T-cell (primary cell): ENCODE measurements at places on chromosomes 3 and 15.
A peak's percentile ranks its signal among the peaks of the same experiment; 100 is the strongest.

DNA sequence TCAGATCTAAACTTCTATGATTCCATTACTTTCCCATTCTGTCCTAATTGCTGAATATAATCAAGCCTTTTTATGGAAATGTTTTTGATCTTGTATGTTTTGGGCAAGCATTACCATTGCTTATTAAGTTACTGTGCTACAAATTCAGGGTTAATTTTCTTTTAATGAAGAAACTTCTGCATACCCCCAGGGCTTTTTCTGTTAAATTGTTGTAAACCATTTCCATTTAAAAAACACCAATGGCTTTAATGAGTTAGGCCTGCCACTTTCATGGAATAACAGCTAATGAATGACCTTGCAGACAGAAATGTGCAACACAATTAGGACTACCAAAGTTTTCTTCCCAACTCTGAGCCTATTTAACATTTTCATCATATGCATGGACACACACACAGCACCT lies 150.0 kb downstream of the DIPK2A start:
- no peaks in the 10 kb centered on the region for H3K36me3 ChIP-seq
- H3K27ac ChIP-seq = no peak overlapping the region
- DNase-seq = no peak

GRCh38 chr3:38254872-38255271 lies 10.7 kb upstream of the SLC22A13 start:
- H3K27me3 ChIP-seq = no peaks in the 10 kb centered on the region
- no peak overlapping the region for H3K27ac ChIP-seq
- no peak overlapping the region for H3K4me3 ChIP-seq
- peaks cover 4% of the 10 kb centered on the region for H3K4me1 ChIP-seq
- H3K36me3 ChIP-seq = peaks cover 16% of the 10 kb centered on the region

GRCh38 chr3:120198305-120198878 lies 86.6 kb downstream of the GPR156 start:
- no peaks in the 10 kb centered on the region for H3K36me3 ChIP-seq
- H3K4me3 ChIP-seq = no peak overlapping the region
- H3K27me3 ChIP-seq = no peaks in the 10 kb centered on the region
- no peaks in the 10 kb centered on the region for H3K4me1 ChIP-seq
- H3K27ac ChIP-seq = no peak overlapping the region
- no peak for DNase-seq

DNA sequence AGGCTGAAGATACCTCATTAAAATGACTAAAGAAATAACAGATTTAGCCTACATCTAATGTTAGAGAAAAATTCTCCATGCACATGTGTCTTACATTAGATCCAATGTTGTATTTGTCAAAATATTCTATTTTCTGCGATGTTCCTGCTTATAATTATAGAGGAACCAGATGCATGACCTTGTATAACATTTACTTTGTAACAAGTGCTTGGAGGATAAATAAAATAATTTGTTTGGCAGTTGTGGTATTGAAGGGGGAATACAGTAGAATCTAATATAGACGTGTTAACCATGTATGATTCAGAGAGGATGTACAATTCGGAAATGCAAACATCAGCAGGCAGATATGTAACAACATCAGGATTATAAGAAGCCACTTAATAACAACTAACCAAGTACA lies 922.2 kb downstream of the TUSC7 start:
- H3K36me3 ChIP-seq = no peaks in the 10 kb centered on the region
- H3K27me3 ChIP-seq = no peaks in the 10 kb centered on the region
- DNase-seq = no peak

- H3K4me3 ChIP-seq = no peak overlapping the region
- no peak for DNase-seq
- H3K27ac ChIP-seq = no peak overlapping the region
- H3K27me3 ChIP-seq = no peaks in the 10 kb centered on the region
These were observed 110.7 kb upstream of the IL12A start for GRCh38 chr3:159877924-159878323.

GRCh38 chr15:48672206-48672605 lies 26.7 kb upstream of the FBN1 start:
- no peaks in the 10 kb centered on the region for H3K4me1 ChIP-seq
- DNase-seq = no peak
- H3K27me3 ChIP-seq = no peaks in the 10 kb centered on the region
- H3K27ac ChIP-seq = no peak overlapping the region
- no peaks in the 10 kb centered on the region for H3K36me3 ChIP-seq
- no peak overlapping the region for H3K4me3 ChIP-seq

DNA sequence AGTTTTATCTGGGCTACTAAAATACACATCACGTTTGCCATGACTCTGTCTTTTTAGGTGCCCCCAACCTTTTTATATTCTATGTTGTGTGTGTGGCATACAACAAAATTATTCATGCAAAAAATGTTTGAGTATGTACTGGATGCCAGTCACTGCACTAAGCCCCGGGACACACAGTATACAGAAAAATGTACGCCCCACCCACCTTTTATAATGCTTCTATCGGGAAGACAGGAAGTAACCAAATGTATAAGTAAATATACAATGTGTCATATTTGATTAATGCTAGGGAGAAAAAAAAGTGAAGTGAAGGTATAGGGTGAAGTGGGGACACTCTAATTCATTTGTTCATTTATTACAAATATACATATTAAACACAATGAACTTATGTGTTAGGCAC lies 503.4 kb upstream of the MDFIC2 start:
- no peaks in the 10 kb centered on the region for H3K4me1 ChIP-seq
- H3K4me3 ChIP-seq = no peak overlapping the region
- no peak overlapping the region for H3K27ac ChIP-seq
- H3K36me3 ChIP-seq = no peaks in the 10 kb centered on the region
- DNase-seq = no peak

- peaks cover 3% of the 10 kb centered on the region for H3K27me3 ChIP-seq
- no peak overlapping the region for H3K4me3 ChIP-seq
- no peak for DNase-seq
- no peaks in the 10 kb centered on the region for H3K4me1 ChIP-seq
These were observed 81.4 kb upstream of the PSMD6 start for GRCh38 chr3:64104691-64105111.

- no peaks in the 10 kb centered on the region for H3K36me3 ChIP-seq
- peaks cover 29% of the 10 kb centered on the region for H3K27me3 ChIP-seq
- no peak for DNase-seq
These were observed 5.0 kb upstream of the IL17RC start for GRCh38 chr3:9911863-9912262.

DNA sequence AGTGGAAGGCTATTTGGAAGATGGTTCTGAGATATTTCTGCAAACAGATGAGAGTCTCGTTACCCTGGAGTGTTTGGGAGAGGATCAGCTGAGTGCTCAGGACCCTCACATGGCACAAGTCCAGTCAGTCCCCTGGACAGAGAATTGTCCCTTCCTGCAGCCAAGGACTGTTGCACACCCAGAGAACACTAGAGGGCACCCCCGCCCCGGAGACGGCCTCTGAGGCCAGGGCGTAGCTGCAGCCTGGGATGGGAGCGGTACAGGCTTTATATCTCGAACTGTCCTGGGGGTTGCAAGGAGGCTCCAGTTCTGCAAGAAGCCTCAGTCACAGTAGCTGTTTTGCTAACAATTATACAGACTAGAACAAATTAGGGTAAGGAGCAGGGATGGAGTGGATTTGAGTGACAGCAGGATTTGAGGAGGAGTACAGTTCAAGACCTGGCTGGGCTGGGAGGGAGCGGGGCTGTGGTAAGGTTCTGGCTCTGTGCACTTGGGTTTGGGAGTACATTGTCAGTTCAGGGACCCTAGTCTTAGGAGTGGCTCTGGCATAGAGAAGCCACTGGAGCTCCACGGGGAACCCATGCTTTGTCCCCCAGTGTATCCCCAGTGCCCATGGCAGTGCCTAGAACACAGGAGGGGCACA lies 67.6 kb upstream of the HACD2 start:
- no peak overlapping the region for H3K27ac ChIP-seq
- H3K4me1 ChIP-seq = no peaks in the 10 kb centered on the region
- no peak overlapping the region for H3K4me3 ChIP-seq
- H3K27me3 ChIP-seq = peaks cover 15% of the 10 kb centered on the region

- H3K4me1 ChIP-seq = no peaks in the 10 kb centered on the region
- H3K4me3 ChIP-seq = no peak overlapping the region
- H3K36me3 ChIP-seq = no peaks in the 10 kb centered on the region
- H3K27me3 ChIP-seq = no peaks in the 10 kb centered on the region
- H3K27ac ChIP-seq = no peak overlapping the region
- no peak for DNase-seq
These were observed 444.5 kb downstream of the PLOD2 start for GRCh38 chr3:145716519-145716918.

- H3K36me3 ChIP-seq = no peaks in the 10 kb centered on the region
- H3K27ac ChIP-seq = no peak overlapping the region
- DNase-seq = no peak
- no peaks in the 10 kb centered on the region for H3K4me1 ChIP-seq
These were observed 200.9 kb downstream of the ATP8B4 start for GRCh38 chr15:49918121-49918520.

- H3K36me3 ChIP-seq = no peaks in the 10 kb centered on the region
- peak overlapping the region; percentile 59 for H3K27ac ChIP-seq
- H3K4me3 ChIP-seq = peak overlapping the region; percentile 44
- no peaks in the 10 kb centered on the region for H3K27me3 ChIP-seq
These were observed 1.1 kb downstream of the CCR4 start for GRCh38 chr3:32952369-32953077.

DNA sequence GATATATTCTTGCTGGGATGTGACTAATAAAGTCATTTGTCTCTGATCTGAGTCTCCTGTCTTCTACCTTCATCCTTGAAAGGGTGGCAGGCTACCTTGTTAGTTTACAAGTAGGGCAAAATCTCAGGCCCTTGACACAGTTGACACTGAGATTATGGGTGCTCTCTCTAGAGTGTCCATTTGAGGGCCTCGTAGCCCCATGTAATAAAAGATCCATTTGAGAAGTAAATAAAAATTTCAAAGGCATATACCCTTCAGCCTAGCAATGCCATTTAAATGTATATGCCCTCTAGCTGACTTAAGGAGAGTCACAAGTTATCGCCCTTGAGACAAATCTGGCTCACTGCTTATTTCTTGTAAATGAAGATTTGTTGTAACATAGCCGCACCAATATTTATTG lies 98.6 kb downstream of the TCF12 start:
- H3K4me3 ChIP-seq = no peak overlapping the region
- no peaks in the 10 kb centered on the region for H3K27me3 ChIP-seq
- H3K27ac ChIP-seq = no peak overlapping the region
- H3K4me1 ChIP-seq = no peaks in the 10 kb centered on the region
- DNase-seq = no peak

DNA sequence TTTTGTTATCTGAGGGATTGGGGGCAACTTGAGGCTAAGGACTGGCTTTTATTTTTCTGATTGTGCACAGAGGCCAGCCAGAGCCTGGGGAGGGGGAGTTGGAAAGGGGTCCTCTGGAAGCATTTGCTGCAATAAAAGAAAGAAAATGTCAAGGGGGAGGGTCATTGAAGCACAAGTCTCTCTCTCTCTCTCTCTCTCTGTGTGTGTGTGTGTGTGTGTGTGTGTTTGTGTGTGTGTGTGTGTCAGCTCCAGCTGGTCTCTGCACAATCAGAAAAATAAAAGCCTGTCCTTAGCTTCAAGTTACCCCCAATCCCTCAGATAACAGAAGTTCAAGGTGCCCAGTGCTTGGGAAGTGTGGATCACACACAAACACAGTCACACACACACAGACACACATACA lies 52.1 kb upstream of the CCDC174 start:
- H3K4me3 ChIP-seq = no peak overlapping the region
- DNase-seq = no peak
- no peaks in the 10 kb centered on the region for H3K36me3 ChIP-seq
- H3K27me3 ChIP-seq = peaks cover 69% of the 10 kb centered on the region
- H3K4me1 ChIP-seq = no peaks in the 10 kb centered on the region
- H3K27ac ChIP-seq = no peak overlapping the region

DNA sequence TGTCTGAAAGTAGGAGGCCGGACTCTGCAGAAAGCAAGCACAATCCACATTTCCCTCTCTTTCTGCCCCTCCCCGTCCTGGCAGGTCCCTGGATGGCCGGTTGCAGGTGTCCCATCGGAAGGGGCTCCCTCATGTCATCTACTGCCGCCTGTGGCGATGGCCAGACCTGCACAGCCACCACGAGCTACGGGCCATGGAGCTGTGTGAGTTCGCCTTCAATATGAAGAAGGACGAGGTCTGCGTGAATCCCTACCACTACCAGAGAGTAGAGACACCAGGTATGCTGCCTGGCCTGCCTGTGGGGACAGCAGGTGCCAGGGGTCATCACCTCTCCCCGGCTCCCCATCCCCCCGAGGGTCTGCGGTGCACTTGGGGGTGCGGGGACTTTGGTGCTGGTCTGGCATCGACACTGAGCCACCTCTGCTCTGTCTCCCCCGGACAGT lies 89.6 kb downstream of the AAGAB start:
- DNase-seq = no peak
- H3K4me1 ChIP-seq = peaks cover 5% of the 10 kb centered on the region
- H3K27me3 ChIP-seq = no peaks in the 10 kb centered on the region
- no peak overlapping the region for H3K4me3 ChIP-seq
- no peak overlapping the region for H3K27ac ChIP-seq

DNA sequence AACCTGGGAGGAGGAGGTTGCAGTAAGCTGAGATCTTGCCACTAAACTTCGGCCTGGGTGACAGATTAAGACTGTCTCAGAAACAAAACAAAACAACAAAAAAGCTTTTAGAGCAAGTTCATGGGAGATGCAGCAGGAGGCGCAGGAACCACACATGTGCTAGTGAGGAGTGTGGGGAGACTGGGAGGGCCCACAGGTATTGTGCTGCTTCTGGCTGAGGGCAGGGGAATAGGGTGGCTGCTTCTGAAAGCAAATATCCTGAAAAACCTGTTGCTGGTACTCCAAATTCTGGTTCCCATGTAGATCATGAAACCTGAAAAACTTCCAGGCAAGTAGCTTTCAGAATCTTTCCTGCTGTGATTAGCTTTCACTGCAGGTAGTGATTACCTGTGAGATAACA lies 22.1 kb downstream of the TYRO3 start:
- DNase-seq = no peak
- no peaks in the 10 kb centered on the region for H3K36me3 ChIP-seq
- H3K27me3 ChIP-seq = peaks cover 53% of the 10 kb centered on the region
- peaks cover 2% of the 10 kb centered on the region for H3K4me1 ChIP-seq
- H3K4me3 ChIP-seq = no peak overlapping the region
- H3K27ac ChIP-seq = no peak overlapping the region

GRCh38 chr15:78977091-78977571 lies 32.3 kb upstream of the CTSH start:
- H3K4me1 ChIP-seq = no peaks in the 10 kb centered on the region
- H3K36me3 ChIP-seq = no peaks in the 10 kb centered on the region
- no peak overlapping the region for H3K4me3 ChIP-seq
- no peak for DNase-seq
- H3K27ac ChIP-seq = no peak overlapping the region

- H3K36me3 ChIP-seq = peaks cover 5% of the 10 kb centered on the region
- H3K4me1 ChIP-seq = peaks cover 19% of the 10 kb centered on the region
- H3K27ac ChIP-seq = peak overlapping the region; percentile 94
These were observed 799 bp downstream of the SERF2 start for GRCh38 chr15:43792761-43793476.

- DNase-seq = no peak
- no peaks in the 10 kb centered on the region for H3K36me3 ChIP-seq
- no peak overlapping the region for H3K27ac ChIP-seq
- peaks cover 9% of the 10 kb centered on the region for H3K4me1 ChIP-seq
These were observed 57.8 kb downstream of the RPN1 start for GRCh38 chr3:128592864-128593263.

GRCh38 chr15:46365572-46365971 lies 730.7 kb downstream of the SQOR start:
- no peaks in the 10 kb centered on the region for H3K27me3 ChIP-seq
- no peak overlapping the region for H3K27ac ChIP-seq
- H3K36me3 ChIP-seq = no peaks in the 10 kb centered on the region
- no peaks in the 10 kb centered on the region for H3K4me1 ChIP-seq
- DNase-seq = no peak

- no peak overlapping the region for H3K27ac ChIP-seq
- H3K36me3 ChIP-seq = no peaks in the 10 kb centered on the region
- H3K4me3 ChIP-seq = no peak overlapping the region
- peaks cover 8% of the 10 kb centered on the region for H3K27me3 ChIP-seq
- DNase-seq = no peak
- no peaks in the 10 kb centered on the region for H3K4me1 ChIP-seq
These were observed 18.6 kb upstream of the TM6SF1 start for GRCh38 chr15:83088876-83089275.
